Activated CD8-positive, alpha-beta memory T cell treated with anti-CD3 and anti-CD28 coated beads for 4 hours (primary cell): ENCODE measurements at places on chromosomes 2 and 18.

- DNase-seq: no peak
These were observed 614 bp upstream of the FKBP1B start for GRCh38 chr2:24048769-24049484.

GRCh38 chr2:150088538-150088937, 398.9 kb downstream of the RND3 start:
- DNase-seq: no peak

DNA sequence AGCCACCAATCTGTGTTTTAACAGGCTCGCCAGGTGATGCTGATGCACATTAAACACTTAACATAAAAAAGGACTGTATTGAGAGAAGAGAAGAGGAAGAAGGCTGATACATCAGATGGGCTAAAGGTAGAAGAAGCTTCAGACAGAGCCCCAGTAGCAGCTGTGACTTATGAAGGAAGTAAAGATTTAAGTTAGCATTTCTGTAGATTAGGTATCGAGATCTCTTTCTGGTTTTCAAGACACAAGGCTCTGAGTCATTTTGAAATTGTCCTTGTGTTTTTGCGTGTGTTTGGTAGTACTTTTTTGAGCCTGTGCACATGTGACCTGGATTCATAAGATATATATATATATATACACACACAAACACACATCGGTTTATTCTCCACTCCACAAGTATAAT, 40.6 kb upstream of the GCFC2 start:
- no peak for DNase-seq

DNA sequence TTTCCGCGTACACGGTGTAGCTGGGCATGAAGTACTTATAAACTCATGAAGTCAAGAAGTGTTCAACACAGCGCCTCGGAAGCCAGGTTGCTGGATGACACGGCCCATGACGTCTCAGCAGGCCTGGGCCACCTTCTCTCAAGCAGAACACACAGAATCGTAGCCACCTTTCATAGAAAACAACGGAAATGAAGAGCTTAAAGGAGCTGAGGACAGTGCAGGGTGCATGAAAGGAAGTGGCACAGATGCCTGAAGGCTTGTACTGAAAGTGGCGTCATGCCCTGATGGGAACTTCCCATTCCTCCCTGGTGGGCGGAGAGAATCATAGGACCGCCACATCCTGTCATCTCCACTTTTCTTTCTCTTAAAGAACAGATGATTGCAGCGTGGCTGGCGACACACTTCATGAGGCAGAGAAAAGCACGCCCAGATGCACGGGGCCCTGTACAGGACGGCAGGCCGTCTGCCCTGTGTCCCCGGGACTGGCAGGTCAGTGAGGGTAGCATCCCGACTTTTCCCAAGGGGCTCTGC, 31.1 kb downstream of the HDAC4 start:
- peak; percentile 47 for DNase-seq

- DNase-seq: no peak
These were observed 38.2 kb downstream of the PDIA6 start for GRCh38 chr2:10774394-10774793.

- no peak for DNase-seq
These were observed 364.8 kb upstream of the GALNT5 start for GRCh38 chr2:156892467-156893281.

GRCh38 chr2:227020416-227020815, 143.6 kb downstream of the COL4A4 start:
- DNase-seq: no peak

GRCh38 chr2:57558312-57558711, 488.3 kb upstream of the VRK2 start:
- DNase-seq: no peak

DNA sequence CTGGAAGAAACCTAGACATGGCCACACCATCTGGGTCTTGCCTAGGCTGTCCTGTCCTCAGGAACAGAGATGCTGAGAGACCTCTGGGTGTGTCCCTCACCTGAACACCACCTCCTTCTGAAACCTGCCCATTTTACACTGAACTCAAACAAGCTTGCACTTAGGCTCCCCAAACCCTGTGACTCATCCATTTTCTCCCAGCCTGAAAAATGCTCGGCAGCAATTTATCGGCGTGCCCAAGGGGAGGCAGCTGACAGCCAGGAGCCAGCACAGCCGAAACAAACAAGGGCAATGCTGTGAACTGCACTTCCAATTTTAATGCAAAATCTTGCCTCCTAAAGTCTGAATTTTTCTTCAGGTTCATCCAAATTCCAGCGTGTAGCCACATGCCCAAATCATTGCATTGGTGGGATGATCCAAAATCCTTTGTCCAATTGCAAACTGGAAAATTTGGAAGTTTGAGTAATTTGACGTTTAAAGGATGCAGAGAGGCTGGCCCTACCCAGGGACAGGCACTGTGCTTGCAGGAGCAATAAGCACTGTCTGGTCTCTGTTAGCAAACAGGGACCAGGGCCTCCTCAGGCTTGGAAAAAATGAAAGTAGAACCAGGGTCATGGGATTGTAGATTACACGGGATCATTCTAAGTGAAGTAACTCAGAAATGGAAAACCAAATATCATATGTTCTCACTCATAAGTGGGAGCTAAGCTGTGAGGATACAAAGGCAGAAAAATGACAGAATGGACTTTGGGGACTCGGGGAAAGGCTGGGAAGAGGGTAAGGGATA, 67.7 kb downstream of the GALNT14 start:
- DNase-seq: no peak

GRCh38 chr2:2306878-2307277, 24.2 kb downstream of the MYT1L start:
- DNase-seq: no peak

DNA sequence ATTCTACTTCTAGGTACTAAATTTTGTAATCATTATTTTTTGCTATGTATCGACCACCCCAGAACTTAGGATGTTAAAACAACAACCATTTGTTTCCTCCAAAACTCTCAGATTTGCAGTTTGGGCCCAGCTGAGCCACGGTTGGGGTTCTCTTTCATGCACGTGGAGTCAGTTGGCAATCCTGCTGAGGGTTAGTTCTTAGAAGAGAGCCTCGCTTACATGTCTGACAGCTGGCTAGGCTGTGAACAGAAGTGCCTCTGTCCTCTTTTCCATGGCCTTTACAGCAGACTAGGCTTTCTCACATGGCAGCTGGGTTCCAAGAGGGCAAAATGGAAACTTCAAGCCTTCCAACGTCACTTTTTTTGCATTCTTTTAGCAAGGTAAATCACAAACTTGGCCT, 9.3 kb upstream of the RGPD4 start:
- DNase-seq: no peak

DNA sequence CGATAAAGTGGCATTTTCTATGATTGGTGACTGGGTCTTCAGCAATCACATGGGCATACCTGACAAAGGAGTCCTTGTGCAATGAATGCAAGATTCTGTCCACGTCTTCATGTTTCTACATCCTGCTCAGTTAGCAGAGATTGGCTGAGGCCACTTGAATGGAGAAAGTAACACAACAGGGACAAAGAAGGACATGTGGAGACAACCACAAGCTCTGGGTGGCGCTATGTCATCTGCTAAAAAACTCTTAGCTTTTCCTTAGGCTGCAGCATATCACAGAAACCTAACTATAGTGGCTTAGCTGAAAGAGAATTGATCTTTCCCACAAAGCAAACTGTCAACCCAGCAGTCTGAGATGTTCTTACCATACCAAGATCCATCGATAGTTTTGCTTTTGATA, 1109.7 kb downstream of the SOCS6 start:
- no peak for DNase-seq
